ENCODE measurements at places on chromosomes 1 and 21.

- no peak for DNase-seq
Measured at GRCh38 chr21:28817871-28818270, 174.8 kb downstream of the LTN1 start.

DNA sequence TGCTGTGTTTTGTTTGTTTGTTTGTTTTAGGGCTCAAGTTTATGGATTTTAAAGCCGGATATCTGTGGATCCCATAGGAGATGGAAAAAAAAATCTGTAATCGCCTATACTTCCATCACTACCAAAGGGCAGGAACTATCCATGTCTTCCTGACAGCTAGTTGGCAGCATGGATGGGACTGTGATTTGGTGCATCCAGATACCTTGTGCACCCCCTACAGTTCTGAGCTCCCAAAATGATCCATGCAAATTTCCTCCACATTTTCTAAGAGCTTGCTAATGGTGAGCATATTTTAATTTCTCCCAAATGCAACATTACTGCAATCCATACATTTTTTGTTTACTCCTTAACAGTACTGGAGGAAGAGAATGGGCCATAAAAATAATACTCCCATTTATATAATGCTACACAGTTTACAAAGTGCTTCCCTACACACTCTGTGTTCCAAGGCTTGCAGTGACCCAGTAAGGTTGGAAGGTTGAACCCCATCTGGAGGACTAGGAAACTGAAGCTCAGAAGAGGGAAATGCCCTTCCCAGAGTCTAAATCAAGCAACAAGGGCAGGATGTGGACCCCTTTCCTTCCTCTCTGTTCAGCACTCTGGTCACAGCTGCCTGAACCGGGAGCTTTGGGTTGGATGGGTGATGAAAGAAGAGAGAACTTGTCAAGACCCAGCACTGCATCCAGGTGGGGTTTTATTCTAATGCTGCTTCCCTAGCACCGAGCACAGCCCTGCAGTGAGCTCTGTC lies 48.0 kb downstream of the CAPN8 start:
- DNase-seq, result peak; percentile 26

DNA sequence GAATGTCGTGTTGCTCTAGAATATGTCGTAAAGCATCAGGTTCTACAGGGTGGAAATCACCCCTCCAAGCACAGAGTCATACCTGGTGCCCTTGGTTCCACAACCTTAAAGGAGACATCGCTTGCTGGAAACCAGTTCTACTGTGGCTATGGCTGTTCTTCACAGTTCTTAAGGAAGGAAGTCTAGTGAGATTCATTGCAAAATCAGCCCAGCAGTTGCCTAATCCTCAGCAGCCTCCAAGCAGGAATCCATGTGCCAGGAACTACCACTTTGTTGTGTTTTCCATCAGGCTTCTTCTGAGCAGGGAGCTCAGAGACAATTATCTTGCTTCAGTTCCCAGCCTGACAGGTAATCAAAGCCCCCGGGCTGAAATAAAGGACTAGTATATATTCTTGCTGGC lies 45.0 kb upstream of the SLC35F3 start:
- peak; percentile 5 for DNase-seq

DNA sequence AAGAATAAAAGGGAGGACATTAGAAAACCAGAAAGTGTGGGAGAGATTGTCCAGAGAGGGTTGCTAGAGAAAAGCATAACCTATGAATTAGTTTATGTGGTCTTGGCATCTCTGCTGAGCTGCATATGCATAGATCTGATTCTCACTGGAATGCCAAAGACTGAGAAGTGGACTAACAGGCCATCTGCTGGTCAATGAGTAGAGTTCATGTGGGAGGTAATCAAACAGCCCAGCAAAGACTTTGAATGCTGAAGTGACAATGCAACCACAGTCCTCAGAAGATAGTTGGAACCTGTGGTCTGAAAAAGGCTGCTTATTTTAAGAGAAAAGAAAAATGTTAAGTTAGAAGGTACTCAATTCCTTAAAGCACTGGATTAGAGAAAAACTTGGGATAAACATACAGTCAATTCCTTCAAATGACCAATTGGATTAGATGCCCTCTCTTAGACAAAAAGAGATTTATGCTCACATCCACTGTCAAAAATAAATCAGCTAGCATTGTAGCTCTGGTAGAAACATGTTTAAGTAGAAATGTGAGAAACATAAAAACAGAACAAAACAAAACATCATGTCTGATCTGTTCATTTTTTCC lies 382.8 kb downstream of the AMY1C start:
- peak; percentile 23 for DNase-seq

DNA sequence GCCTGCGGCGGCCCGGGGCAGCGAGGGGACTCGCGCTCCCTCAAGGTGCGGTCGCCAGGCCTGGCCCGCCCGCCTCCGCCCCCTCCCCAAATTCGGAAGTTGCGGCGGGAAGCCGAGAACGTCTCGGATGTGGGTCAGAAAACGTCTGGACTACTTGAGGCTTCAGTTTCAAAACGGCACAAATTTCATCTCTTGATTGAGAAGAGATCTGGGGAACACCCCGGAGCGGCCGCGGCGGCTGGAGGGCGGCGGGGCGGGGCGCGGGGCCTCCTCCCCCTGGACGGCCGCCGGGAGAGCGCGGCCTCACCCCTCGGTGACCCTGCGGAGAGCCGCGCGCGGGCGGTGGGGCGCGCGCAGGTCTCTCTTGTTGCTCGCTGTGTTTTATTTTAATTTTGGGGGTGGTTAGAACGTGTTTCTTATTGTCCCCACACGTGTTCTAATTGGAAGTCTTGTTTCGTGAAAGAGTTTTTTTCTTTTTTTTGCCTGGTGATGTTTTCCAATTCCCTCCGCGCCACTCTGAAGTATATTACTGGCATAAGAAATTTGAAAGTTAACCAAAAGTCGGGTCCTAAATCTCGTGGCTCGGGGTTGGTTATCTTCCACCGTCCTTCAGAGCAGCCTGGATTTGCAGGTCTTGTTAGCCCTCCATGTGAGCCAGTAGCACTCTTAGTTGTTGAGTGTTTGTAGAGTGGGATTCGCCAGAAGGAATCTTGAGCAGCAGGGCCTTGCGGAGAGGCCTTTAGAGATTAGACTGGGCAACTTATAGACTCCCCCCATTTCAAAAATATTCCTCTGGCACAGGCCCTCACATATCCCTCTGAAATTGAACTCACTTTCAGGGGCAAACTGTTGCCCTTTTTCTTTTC lies 749 bp downstream of the PCBP3 start:
- DNase-seq, result no peak

DNA sequence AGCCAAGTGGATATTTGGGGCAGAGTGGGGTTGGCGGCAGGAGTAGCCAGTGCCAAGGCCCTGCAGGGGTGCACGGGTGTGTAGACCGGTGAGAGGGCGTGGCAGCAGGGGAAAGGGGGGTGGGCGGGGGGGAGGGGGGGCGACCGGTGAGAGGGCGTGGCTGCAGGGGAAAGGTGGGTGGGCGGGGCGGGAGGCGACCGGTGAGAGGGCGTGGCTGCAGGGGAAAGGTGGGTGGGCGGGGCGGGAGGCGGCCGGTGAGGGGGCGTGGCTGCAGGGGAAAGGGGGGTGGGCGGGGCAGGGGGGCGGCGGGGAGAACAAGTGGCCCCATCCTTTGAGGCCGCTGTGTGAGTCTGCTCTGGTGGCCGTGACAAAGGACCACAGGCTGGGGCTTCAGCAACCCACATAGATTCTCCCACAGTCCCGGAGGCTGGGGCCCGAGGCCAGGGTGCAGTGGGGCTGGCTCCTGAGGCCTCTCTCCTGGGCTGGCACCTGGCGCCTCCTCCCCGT lies 25.8 kb downstream of the RRP1 start:
- DNase-seq, result no peak

GRCh38 chr1:178263341-178263740 lies 169.4 kb downstream of the RASAL2 start:
- DNase-seq, result no peak

- no peak for DNase-seq
Measured at GRCh38 chr1:50783286-50783685, 176.8 kb downstream of the FAF1 start.

GRCh38 chr1:77399250-77400086 lies 117.6 kb downstream of the AK5 start:
- DNase-seq, result no peak

GRCh38 chr1:95321531-95321930 lies 87.5 kb downstream of the RWDD3 start:
- no peak for DNase-seq

DNA sequence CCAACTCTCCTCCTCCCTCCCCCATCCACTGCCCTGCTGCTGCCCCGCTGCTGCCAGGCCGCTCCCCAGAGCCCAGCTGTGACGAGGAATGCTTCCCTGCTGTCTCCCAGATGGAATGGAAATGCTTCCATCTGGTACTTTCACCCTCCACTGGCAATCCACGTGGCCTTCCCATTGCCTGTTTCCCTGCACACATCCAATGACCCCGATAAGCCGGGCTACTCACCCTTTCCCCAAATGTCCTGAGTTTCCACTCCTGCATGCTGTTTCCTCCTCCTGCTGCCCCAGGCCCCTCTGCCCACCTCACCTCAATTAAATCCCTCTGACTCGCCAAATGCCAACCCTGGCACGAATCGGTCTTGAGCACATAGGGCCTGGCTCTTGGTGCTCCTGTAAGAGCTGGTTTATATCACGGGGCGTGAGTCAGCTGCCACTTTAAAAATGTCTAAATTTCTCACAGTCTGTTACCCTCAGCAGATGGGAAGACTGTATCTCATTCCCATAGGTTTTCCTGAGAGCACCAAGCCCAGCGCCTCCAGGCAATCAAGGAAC lies 36.4 kb downstream of the MRAP start:
- DNase-seq, result no peak

- no peak for DNase-seq
Measured at GRCh38 chr1:55171694-55172093, 43.5 kb downstream of the USP24 start.

GRCh38 chr1:180720753-180721152 lies 88.9 kb downstream of the XPR1 start:
- no peak for DNase-seq

GRCh38 chr1:189851806-189852367 lies 625.8 kb downstream of the BRINP3 start:
- DNase-seq, result no peak

GRCh38 chr1:40799351-40799867 lies 15.8 kb downstream of the KCNQ4 start:
- no peak for DNase-seq

GRCh38 chr1:7500381-7501083 lies 270.6 kb upstream of the VAMP3 start:
- DNase-seq, result no peak

DNA sequence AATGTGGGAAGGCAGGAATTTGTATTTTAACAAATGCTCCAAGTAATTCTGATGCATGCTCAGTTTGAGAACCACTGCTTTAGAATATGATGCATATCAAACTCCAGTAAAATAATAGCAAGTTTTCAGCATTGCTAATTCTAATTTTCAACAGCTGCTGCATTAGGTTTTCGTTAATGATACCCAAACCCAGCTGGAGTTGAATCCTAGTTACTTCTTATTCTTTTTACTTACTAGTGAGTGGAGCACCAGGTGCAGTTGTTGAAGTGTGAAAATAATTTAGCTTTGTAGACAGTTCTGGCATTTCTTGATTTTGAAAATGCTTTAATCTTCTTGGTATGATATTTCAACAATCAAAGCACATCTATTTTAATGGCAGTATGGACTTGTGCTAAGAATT lies 138.5 kb downstream of the HS2ST1 start:
- DNase-seq, result no peak

DNA sequence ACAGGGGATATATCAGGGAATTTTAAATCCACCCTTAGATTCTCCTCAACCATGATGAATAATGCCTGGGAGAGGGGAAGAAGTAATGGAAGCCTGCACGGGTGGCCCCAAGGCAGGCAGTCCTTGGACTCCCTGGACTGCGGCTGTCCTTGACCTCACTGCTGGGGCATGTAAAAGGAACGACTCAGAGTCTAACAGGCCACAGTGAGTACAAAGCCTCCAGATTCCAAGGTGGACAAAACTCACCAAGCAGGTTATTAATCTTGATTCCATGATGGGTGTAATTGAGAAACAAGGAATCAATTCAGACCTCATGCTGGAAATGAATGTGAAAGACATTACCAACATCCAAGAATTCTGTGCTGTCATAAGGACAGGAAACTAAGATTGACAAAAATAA lies 13.0 kb upstream of the ARHGAP29 start:
- DNase-seq, result no peak

GRCh38 chr1:42114229-42114628 lies 39.0 kb upstream of the GUCA2B start:
- no peak for DNase-seq

DNA sequence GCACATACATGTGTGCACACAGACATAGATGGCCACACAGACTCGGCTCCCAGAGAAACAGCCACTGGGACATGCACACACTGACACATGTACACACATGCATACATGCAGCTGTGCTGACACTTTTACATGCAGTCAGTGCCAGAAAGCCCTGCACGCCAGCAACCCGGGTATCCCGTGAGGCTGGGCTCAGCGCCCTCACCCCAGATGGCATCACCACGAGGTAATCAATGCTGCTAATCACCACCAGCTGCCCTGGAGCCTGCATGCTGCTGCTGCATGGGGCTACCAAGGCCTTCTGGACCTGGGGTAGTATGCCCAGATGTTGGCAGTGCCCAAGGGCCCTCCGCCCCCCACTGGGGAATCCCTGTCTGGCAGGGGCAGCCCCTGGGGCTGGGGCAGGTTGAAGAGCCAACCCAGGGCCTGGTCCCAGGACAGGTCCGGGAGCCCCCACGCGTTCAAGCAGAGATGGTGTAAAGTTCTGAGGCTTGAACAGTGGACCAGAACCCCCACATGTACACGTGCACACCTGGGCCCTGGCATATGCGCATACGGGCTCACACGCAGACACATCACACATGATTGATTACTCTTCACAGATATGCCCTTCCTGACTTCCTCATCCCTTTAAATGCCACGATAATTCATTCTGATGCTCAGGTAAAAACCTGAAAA lies 2.7 kb upstream of the COL16A1 start:
- no peak for DNase-seq

GRCh38 chr1:181134543-181135436 lies 46.3 kb downstream of the IER5 start:
- no peak for DNase-seq

GRCh38 chr1:64543831-64544230 lies 73.9 kb downstream of the CACHD1 start:
- DNase-seq, result no peak

GRCh38 chr1:204171751-204172178 lies 5.6 kb upstream of the REN start:
- DNase-seq, result no peak

GRCh38 chr1:60571811-60572210 lies 498.2 kb upstream of the C1orf87 start:
- DNase-seq, result no peak

All from endothelial cell (in vitro differentiated cells).